ENCODE measurements at places on chromosomes 3 and 15.
A peak's percentile ranks its signal among the peaks of the same experiment; 100 is the strongest.

DNA sequence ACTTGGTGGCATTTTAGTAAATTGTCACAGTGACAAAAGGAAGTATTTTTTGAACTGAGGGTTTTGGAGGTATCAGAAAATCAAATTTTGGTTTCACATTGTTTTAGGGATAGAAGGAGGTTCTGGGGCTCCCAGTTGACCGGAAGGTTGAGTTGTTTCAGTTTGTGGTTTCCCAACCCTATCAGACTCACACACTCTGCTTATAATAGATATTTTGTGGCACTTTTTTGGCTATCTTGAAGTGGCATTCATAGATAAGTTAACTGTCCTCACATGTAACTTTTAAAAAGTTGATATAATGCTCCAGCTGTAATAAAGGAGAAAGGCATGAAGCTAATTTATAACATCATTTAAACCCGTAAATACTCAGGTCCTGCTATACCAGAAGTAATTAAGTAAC lies 12.8 kb downstream of the ARMC8 start:
- no peak for DNase-seq

DNA sequence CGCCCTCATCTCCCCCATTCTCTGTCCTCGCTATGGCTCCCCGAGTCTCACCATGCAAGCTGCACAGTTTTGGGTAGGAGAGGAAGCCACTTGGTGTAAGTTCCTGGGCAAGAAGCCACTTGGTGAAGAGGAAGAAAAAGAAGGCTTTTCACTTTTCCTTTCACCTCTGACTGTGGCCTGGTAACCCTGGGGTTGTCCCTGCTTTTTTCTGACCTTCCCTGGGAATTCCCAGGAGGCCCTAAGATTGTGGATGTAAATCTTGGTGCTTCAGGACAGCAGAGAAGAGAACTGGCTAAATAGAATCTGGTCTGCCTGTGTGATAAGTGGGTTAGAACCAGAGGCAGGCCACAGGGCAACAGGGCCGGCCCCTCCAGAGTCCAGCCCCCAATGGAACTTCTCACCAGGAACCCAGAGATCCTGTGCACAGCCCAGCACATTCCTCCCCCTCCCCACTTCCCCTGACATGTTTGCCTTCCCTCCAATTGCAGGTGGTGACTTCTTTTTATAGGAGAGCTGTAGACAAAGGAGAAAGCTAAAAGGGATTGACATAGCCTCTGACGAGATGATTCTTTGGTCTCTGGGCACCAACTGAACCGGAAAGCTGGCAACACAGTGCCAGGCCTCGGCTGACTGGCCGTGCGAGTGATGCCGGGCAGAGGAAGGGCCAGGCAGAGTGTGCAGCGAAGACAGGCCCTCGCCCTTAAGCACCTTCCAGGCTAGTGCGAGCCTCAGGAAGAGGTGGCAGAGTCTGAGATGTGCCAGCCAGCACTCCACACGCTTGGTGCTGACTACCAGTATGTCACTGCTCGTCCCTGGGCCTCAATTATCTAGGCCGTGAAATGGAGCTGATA lies 19.4 kb upstream of the SKOR1 start:
- no peak for DNase-seq

GRCh38 chr3:60010781-60011180 lies 961.0 kb upstream of the CFAP20DC start:
- DNase-seq, result peak; percentile 77

DNA sequence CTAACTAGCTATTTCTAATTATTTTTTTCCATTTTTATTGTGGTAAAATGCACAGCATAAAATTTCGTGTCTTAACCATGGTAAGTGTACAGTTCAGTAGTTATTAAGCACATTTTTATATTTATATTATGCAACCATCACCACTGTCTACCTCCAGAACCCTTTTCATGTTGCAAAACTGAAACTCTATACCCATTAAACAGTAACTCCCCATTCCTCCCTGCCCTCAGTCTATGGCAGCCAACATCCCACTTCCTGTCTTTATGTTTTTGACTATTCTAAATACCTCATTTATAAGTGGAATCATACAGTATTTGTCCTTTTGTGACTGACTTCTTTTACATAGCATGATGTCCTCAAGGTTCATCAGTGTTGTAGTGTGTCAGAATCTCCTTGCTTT lies 25.5 kb downstream of the SLC35A5 start:
- DNase-seq, result no peak

- no peak for DNase-seq
Measured at GRCh38 chr3:90031121-90031520, 923.7 kb downstream of the EPHA3 start.

DNA sequence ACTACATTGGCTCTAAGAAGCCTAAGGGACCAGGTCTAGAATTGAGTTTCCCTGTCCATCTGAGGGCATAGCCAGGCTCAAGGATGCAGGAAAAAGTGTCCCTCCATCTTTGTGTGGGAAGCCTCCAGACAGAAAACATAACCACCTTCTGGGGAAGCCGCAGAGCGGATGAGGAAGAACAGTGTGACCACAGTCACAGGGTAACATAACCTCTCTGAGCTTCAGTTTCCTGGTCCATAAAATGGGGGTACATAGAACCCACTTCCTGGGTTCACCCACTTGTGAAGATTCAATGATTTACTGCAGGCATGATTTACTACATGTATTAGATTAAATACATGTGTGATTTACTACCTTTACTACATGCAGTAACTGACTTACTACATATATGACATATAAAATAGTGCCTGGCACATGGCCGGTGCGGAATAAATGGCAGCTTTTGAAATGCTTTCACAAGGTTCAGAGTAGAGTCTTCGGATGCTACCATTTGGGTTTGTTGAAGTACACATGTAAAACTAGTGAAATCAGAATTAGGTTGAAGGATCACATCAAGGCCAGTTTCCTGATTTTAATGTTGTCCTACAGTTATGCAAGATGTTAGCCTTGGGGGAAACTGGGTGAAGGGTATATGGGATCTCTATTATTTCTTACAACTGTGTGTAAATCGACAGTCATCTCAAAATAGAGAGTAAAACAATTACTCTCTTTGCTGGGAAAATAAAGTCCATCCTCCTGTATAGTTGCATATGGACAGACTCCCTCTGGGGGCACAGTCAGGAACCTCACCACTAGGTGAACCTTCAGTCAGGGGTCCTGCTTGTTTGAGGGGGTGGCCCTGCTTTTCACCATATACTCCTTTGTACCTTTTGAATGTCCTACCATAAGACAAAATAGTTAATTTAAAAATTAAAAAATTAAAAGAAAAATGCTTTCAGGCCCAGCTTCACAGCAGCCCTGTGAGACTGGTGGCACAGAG lies 86.0 kb downstream of the SEMA5B start:
- peak; percentile 23 for DNase-seq

GRCh38 chr3:3134750-3135448 lies 8.2 kb downstream of the TRNT1 start:
- DNase-seq, result no peak

DNA sequence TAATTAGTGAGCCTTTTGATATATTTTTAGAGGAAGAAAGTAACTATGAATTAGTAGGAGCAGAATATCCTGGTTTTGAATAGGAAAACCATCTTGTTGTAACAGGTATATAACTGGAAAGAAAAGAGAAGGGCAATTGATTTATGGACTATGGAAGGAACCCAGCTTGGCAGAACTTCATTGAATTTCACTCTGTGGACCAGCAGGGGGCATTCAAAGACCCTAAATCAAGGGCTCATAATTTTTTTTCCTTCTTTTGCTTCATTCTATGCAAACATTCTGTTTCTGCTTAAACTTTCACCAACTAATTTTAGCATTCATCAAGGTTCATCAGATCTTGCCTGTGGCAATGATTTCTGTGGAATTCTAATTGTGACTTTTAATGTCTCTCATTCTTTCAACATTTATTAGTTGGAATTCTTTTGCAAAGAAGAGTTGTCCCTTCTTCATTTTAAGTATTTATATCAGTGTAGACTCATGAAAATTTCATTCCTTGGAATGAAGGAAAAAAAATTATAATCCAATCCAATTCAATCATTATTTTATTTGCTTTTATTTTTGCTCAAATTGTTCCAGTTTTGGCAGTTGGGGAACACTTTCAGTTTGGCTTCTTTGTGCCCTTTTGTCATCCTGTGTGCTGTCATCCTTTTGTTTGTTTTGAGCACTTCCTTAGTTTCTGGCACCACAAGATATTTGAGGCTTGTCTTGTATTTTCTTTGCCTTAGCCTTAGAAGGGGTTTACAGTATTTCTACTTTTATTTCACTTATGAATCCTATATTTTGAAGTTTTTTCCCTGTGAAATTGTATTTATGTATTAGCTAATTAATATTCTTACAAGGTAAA lies 30.4 kb downstream of the NXPE3 start:
- DNase-seq, result peak; percentile 39

DNA sequence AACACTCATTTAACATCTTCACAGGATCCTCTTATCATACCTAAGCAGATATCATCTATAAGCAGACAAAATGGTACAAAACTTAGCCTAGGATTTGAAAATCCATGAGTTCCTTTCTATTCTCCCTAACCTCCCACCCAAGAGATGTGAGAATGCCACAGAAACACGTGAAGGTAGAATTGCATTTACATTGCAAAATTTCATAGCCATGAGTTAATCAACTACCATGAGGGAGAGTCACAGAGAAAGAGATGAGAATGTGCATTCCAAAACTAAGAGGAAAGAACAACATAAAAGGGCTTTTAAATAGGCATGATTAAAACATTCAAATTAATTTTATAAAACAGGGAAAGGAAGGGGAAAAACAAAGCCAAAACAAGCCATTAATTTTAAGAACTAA lies 806.2 kb downstream of the NTRK3 start:
- DNase-seq, result no peak

DNA sequence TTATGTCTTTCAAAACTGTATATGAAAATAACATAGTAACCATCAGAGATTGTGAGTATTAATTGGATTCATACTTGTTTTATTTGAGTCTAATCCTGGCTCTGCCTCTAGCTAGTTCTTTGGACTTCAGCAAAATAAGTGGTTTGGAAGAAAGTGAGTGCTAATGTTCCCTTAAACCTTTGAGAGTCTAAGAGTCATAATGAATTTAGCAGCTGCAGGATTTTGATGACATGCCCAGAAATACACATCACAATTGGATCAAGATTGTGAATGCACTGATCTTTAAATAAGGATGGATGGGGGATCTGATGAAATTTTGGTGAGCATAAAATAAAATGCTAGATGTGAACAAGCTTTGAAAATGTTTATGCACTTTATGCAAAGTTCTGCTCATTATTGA lies 79.9 kb upstream of the FAM98B start:
- no peak for DNase-seq

- no peak for DNase-seq
Measured at GRCh38 chr3:113240841-113241240, 29.5 kb downstream of the BOC start.

GRCh38 chr15:30979457-30979856 lies 12.0 kb downstream of the MTMR10 start:
- DNase-seq, result no peak

DNA sequence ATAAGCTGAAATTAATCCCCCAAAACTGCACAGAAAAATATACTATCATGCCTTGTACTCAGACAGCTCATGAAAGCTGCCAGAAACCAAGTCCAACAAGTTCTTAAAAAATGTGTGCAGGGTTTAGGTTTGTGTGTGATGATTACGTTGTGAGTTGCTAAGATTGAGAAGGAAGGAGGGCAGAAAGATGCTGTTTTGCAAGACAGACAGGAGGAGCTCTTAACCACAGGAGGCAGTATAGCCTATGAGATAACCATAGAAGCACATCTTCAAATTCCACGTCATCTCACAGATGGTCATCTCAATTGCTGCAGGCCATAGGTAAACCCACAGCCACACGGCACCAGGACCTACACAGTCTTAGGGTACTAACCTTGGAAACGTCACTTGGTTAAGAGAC lies 191.9 kb downstream of the STT3B start:
- no peak for DNase-seq

DNA sequence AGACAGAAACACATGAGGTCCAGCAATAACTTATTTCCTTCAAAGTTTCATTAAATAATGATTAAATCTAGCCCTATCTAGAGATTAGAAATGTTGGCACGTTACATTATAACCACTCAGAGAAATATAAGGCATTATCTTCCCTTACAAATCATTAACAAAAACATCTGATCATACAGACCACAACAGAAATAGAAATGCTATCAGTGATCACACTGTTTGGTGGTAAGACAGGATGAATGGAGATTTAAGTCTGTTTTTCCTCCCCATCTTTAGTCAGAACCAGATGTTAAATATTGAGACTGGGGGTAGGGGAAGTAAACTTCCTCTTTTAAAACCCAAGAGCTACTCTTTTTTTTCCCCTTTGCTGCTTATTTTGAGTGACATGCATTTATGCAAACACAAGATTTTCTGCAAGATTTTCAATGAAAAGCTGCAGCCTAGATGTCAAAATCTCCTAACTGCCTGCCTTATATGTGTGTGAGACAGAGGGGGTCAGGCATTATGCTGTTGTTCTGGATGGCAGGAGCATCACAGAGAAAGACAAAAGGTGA lies 70.4 kb downstream of the CBLB start:
- peak; percentile 17 for DNase-seq

GRCh38 chr3:123025642-123026521 lies 1.7 kb downstream of the SEMA5B start:
- DNase-seq, result no peak

- DNase-seq, result no peak
Measured at GRCh38 chr15:94749811-94750617, 518.7 kb downstream of the MCTP2 start.

GRCh38 chr15:28004143-28005003 lies 94.7 kb downstream of the OCA2 start:
- DNase-seq, result no peak

- DNase-seq, result no peak
Measured at GRCh38 chr15:64970698-64971097, 19.0 kb downstream of the SPG21 start.

GRCh38 chr15:59170295-59171066 lies 36.2 kb upstream of the LDHAL6B start:
- no peak for DNase-seq

GRCh38 chr3:191721990-191722389 lies 261.0 kb downstream of the PYDC2 start:
- DNase-seq, result no peak

GRCh38 chr3:105039004-105039403 lies 327.7 kb upstream of the ALCAM start:
- DNase-seq, result no peak

DNA sequence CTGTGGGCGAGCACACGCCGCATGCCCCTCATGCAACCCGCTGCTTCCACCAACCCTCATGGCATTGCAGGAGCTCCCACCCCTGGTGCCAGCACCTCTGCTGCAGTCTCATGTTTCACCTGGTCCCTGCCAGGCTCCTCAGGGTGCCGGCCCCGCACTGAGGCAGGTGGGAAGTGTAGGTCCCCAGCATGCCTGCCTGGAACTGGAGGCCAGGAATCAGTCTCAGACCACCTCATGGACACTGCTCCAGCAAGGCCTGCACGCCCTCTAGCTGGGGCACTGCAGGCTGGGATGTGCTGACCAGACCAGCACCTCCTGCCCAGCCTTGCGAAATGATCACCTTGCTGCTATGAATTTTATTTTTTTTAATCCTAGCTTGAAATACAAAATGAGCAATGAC lies 39.1 kb downstream of the OCA2 start:
- DNase-seq, result no peak

- DNase-seq, result peak; percentile 7
Measured at GRCh38 chr3:49841126-49841696, 15.2 kb downstream of the TRAIP start.

Measured in CD4-positive, alpha-beta T cell treated with Interleukin-1 beta for 1 hour (primary cell).